Activated CD8-positive, alpha-beta memory T cell treated with anti-CD3 and anti-CD28 coated beads for 4 hours (primary cell): ENCODE measurements at places on chromosomes 13 and 19.

GRCh38 chr19:53192771-53193534 is at the start of gene ZNF665:
ZNF665 (minus strand) TSS chr19:53193358; CDS start chr19:53182898, 10,460 bp downstream.
- peak; percentile 73 for DNase-seq

DNA sequence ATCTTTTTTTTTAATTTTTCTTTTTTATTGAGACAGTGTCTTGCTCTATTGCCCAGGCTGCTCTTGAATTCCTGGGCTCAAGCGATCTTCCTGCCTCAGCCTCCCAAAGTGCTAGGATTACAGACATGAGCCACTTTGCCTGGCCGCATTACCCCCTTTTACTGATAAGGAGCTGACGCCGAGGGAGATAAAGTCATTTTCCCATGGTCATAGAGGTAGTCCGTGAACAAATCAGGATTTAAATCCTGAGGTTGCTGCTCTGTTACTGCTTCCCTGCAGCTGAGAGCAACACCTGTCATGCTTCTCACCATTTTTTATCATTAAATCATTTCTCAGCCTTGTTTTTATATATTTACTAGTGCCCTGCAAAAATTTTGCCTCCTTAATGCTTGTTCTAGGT is 7.4 kb downstream of the CYSLTR2 start:
- no peak for DNase-seq

DNA sequence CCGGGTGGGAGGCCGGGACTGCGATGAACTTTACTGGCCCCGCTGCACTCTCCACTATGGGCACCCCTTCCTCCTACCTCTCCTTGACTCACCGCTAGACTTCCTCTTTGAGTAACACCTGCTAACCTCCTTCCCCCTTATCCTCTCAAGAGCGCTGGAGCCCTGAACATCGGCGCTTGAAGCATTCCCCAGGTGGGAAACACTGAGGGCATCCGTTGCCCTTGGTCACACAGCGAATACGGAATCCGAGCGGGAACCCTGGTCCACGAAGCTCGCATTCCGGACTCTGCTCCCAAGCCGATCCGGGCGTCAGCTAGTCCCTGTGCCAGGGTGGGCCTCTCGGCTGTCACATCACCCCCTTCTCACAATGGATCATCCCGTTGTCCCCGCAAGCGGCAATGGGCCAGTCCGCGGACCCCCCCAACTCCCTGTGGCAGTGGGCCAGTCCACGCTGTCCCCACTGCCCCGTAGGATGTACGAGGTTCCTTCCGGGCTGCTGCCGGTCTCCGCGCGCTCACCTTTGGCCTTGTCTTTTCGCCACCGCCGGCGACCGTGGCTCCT is 4.2 kb downstream of the LIPE start:
- peak; percentile 11 for DNase-seq

DNA sequence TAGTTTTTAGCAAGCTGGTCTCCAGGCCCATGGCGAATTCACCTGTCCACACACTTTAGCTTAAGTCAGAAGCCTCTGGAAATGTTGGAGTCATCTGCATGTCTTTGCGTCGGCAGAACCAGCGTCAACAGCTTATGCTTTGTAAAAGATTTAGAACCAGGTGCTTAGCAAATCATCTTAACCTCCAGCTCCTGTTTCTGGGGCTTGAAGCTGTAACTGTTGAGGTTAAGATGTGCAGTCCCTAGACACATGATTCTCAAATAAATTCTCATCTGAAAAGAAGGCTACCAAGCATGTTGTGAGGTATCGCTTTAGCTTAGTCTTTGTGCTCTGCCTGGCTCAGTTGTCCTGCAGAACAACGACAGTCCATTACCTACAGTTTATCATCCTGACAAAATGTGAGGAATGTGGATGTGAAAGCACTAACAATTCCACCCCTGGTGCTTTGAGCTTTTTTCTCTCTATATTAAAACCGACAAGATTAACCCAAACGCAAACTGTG is 4.4 kb downstream of the EFNB2 start:
- no peak for DNase-seq

DNA sequence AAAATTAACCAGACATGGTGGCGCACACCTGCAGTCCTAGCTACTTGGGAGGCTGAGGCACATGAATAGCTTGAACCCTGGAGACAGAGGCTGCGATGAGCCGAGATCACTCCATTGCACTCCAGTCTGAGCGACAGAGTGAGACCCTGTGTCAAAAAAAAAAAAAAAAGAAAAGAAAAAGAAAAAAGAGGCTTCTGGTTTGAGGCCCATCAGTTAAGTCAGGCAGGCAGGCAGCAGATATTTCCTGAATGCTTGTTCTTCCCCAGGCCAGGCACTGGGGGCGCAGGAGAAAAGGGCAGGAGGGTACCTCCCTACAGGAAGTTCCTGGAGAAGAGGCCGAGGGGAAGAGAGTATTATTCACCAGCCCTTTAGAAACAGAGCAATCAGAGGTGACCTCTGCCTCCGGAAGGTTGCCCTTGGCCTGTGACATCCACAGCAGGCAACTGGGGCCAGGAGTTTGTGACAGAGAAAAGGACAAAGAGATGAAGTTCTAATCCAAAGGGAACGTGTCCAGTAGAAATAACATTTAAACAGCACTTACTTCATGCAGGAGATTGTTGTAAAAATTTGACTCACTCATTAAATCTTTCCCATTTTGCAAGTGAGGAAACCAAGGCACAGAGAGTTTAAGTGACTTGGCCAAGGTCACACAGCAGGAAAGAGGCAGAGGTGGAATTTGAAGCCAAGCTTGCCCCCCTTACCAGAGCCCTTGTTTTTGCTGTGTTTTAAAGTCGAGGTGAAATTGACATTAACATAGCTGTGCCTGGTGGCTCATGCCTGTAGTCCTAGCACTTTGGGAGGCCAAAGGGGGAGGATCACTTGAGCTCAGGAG is 4.3 kb upstream of the RLN3 start:
- no peak for DNase-seq

GRCh38 chr19:5369962-5370367 is 29.4 kb upstream of the PTPRS start:
- DNase-seq, result no peak

GRCh38 chr13:47621931-47622330 is 379.1 kb downstream of the SUCLA2 start:
- no peak for DNase-seq

GRCh38 chr13:27842571-27842970 is 50.3 kb downstream of the GSX1 start:
- DNase-seq, result no peak

DNA sequence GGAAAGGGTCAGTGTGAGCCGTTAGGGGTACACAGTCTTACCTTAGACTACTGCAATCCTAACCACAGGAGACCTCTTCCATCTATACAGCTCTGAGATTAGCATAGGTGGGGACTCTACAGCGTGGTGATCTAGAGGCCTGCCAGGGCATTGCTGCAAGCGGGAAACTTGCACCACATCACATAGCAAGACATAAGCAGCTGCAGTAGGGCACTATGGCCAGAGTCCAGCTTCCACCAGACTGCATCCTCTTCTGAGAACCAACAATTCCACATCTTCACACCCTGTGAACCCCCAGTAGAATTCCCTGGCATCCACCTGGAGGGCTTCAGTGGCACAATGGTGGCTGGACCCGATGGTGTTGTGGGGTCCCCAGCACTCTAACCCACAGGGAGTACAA is 1564.3 kb upstream of the PRR20A start:
- no peak for DNase-seq

DNA sequence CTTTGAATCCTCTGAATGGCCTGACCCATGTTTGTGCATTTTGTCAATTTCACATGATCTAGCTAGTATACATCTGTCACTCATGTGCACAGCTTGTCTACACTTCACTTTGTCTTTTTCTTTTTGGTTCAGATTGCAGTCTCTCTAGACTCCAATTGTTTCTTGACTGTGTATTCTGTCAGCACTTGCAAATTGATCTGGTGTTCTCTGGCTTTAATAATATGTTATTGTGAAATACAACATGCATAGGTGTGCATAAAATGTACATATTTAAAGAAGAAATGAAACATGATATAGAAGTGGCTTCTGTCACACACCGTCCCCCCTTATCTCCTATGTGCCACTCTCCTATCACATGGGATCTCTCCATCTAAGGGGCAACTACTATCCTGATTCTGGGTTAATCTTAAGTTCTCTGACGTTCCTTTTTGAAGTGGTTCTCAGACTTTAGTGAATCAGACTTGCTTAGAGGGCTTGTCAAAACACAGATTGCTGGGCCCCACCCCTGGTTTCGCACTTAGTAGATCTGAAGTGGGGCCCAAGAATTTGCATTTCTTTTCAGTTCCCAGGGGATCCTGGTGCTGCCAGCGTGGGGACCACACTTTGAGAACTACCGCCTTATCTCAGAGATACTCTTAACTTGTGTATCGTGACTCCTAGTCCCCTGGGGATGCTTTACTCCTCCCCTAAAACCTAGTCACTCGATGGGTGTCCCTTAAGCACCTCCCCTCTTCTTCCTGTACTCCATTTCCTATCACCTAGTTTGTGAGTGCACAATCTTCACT is 5.8 kb downstream of the KRTDAP start:
- DNase-seq, result no peak

GRCh38 chr13:114298866-114299265 is 15.4 kb upstream of the CHAMP1 start:
- no peak for DNase-seq

DNA sequence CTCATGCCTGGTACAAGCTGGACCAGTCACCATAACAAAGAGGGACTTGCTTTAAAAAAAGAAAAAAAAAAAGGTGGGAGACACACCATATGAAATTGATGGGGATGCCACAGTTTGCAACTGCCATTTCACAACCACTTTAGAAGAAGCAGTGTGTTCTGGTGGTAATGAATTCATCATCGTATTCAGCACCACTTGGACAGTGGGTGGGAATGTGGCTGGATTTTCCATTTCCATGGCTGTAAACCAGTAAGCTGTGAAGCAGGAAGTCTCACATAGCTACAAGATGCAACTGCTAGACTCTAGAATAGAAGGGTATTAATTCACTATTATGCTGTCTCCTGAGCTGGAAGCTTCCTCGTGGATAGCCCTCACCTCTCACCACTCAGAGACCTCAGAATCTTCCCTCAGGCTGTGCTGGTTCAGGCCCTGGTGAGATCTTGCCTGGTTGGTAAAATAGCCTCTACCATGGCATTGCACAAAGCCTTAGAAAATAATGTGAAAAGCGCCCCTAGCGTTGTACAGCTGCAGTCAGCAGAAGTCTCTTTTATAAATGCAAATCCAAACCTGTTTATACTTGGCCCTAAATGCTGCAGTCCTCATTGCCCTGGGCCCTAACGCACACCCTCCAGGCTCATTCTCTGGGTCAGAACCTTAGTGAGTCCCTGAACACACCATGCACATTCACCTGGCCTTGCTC is 150.7 kb downstream of the KCTD15 start:
- DNase-seq, result no peak

GRCh38 chr19:33554391-33554790 is 32.8 kb upstream of the PEPD start:
- DNase-seq, result no peak

DNA sequence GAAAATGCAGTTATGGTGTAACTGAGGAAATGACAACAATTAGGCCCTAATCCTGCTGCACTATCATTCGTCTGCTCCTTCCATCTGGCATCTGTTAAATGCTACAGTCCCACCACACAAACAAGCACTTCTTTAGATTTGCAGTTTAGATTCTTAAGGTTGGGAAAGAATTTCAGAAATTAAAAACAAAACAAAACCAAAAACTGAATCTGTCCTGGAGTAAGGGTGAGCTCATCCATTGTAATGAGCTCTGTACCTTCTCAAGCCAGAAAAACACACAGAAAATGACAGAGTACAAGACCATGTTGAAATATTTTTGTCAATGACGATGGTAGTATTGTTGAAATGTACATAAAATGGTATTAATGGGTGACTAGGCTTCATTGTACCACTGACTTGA is 28.3 kb downstream of the SMAD9 start:
- DNase-seq, result no peak

- DNase-seq, result no peak
Observed at GRCh38 chr19:35383536-35383935, 12.7 kb downstream of the GPR42 start.

- DNase-seq, result no peak
Observed at GRCh38 chr13:99071666-99072065, 93.8 kb upstream of the DOCK9 start.

GRCh38 chr19:48749571-48750198 is 2.8 kb downstream of the FUT1 start:
- DNase-seq, result no peak

DNA sequence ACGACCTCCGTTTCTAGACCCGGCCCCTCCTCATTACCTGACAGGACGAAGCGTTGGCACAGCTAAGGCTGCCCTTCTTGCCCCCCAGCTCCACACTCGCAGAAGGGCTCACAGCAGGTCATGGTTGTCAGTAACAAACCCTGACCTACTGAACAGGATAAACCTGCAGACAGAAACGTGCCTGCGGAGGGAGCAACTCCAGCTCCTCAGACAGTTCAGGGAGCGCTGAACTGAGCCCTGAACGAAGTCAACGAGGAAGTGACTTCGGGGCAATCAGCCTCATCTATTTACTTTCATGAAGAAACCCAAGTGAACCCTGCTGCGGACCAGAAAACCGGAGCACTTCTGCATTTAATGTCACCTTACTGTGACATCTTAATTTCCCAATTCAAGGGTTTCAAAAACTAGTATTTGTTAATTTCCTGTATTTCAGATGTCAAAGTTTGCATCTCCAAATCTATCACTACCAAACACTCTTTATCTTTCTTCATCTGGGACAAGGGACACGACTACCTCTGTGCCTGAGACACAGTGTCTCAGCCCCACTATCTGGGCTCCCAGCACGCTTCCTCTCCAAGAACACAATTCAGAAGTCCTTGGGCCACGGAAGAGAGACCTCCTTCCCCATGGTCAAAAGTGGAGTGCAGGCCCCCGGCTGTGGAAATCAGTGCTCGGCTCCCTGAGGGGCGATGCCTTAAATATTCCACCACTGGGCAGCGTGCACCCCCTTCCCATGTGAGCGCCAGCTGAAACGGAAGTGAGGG is 40.2 kb downstream of the CARS2 start:
- DNase-seq, result no peak

- DNase-seq, result no peak
Observed at GRCh38 chr19:4373601-4374497, 26.5 kb downstream of the SH3GL1 start.

GRCh38 chr19:45848922-45849321 is 14.0 kb downstream of the SYMPK start:
- no peak for DNase-seq

DNA sequence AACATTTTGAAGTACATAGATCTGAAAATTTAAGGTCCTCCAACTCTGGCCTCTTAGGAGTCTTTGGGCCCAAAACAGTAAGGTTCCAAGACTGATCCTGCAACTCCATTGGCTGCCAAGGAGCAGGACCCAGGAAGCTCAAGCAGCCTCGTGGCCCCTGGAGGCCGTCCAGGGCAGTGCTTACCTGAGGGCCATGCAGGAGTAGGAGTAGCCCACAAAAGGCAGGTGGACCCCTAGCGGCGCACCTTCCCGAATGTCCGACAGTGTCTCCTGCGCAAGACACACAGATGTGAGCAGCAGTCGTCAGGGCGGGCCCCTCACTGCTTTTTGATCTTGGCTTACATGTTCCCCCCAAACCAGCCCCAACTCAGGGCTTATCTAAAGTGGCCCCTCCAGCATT is 5.7 kb upstream of the SIX5 start:
- DNase-seq, result no peak

- DNase-seq, result no peak
Observed at GRCh38 chr13:34863360-34864135, 78.5 kb upstream of the NBEA start.

- no peak for DNase-seq
Observed at GRCh38 chr13:44718467-44718866, 142.3 kb upstream of the TSC22D1 start.
